ENCODE measurements at places on chromosomes 5 and 9.
A peak's percentile ranks its signal among the peaks of the same experiment; 100 is the strongest.

- no peak for ATAC-seq
These were observed 2352.7 kb downstream of the MAT2B start for GRCh38 chr5:165858118-165858517.

DNA sequence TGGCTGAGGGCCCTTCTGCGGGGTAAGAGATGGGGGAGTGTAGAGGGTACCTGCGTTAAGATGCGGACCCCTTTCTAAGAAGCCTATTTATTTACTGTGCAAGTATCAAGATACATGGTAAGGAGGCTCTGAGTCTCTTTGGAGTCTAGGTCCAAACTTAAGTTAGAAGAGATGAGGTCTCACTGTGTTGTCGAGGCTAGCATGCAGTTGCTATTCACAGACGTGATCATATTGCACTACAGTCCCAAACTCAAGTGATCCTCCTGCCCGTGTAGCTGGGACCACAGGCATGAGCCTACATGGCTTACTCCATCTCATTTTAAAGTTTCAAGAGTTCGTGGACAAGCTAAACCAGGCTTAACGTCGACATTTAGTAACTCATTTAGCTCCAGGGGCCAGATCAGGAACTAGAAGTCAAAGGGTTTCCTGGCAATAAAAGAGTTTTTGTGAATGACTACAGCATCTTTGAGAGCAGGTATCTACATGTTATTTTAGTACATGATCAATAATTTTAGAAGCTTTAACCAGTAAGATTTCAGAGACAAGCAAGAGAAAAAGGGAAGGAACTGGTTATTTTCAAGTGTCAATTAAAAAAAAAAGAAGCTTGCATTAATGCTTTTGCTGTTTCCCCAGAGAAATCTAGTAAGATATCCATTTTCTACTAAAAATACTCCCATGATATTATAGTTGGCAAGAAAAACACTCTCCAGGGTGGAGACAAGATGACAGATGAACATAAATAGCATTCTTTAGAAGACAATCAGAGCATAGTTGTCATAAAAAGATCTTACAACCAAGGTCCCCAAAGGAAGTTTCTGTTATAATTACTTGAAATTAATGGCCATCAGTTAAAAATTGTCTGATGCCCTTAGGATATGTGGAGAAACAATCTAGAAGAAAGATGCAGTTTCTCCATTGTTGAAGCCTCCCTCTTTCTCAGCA lies 141.3 kb downstream of the SCAMP1 start:
- ATAC-seq = no peak

GRCh38 chr5:56673171-56673570 lies 142.2 kb upstream of the MAP3K1 start:
- no peak for ATAC-seq

DNA sequence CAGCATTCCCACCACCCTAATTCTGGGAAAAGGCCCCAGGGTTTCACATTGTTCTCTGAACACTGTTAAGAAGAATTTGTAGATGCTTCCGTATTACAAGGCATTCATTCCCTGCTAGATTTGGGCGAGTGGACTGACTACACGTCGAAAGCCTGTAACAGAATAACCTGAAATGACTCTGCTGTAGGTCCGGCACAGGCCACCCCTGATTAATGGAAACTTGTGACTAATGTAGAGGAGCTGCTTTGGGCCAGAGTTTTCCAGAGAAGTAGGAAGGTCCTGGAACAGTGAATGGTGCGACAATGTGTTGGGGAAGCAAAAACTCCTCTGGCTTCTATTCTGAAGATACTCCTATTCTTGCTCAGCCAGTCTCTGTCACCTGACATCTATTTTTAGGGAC lies 87.6 kb downstream of the NR3C1 start:
- no peak for ATAC-seq

DNA sequence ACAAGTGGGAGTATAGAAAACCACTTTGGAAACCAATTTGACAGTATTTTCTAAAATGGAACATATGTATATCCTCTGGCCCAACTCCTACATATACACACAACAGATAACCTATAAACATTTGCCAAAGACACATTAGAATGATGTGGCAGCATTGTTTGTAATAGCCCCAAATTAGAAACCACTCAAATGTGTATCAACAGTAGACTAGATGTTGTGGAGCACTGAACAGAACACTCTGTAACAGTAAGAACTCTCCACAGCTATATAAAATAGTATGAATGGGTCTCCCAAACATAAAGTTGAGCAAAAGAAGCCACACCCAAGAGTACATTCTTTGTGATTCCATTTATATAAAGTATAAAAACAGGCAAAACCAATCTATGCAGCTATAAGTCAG lies 6.1 kb downstream of the ZNF622 start:
- ATAC-seq = peak; percentile 48

GRCh38 chr5:45454114-45454513 lies 242.1 kb downstream of the HCN1 start:
- no peak for ATAC-seq

DNA sequence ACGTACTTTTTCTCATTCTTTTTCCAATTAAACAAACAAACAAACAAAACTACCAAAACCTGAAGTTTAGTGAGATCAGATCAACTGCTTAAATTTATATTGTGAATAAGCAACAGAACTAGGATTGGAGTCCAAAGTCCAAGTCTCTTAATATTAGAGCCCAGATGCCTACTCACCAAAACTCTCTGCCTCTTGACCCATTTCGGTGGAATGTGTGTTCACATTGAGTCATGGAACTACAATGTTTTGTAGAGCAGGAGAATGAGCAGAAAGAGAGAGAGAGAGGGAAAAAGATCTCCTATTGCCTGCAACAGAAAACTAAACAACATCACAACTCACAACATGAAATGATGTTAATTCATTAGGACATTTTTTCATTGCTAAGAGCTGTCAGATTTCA lies 751.1 kb downstream of the TLR4 start:
- no peak for ATAC-seq

DNA sequence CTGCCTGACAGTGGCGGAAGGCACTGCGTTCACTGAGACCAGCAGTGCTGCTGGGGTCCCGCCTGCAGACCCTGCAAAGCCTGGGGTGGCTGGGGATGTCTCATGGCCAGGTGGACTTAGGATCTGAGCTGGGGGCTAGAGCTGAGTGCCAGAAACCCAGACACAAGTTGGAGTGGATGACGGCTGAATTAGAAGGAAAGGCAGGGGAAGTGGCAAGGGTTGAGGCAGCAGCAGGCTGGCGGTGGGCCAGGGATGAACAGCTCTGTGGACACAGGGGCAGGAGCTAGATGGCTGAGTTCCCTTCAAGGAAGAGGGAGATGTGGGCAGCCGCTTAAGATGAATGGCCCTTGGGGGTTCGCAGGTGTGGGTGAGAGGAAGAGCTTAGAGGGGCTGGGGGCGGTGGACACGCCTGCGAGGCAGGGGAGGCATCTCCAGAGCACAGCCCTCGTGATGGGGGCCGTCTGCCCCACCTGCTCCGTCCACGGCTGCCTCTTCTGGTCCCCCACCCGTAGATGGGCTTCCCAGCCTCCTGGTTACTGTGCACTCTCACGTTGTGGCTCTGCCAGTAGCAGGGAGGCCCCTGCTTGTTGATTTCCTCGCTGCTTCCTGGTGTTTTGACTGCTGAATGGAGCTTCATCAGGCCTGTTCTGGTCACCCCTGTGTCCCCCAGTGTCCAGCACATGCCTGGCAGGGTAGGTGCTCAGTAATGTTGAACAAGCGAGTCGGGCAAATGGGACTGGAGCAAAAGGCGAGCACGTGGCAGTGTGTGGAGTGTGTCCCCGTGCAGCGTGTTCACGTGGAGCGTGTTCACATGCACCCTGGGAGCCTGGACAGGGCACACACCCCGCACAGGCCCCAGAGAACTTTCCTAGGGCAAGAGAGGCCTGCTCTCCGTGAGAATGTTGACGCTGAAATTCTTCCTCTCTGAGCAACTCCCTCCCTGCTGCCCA lies 168.2 kb downstream of the CACNA1B start:
- ATAC-seq = no peak

GRCh38 chr5:97420646-97421045 lies 237.6 kb upstream of the RIOK2 start:
- no peak for ATAC-seq

- peak; percentile 7 for ATAC-seq
These were observed 329 bp downstream of the SYK start for GRCh38 chr9:90801973-90802322.

DNA sequence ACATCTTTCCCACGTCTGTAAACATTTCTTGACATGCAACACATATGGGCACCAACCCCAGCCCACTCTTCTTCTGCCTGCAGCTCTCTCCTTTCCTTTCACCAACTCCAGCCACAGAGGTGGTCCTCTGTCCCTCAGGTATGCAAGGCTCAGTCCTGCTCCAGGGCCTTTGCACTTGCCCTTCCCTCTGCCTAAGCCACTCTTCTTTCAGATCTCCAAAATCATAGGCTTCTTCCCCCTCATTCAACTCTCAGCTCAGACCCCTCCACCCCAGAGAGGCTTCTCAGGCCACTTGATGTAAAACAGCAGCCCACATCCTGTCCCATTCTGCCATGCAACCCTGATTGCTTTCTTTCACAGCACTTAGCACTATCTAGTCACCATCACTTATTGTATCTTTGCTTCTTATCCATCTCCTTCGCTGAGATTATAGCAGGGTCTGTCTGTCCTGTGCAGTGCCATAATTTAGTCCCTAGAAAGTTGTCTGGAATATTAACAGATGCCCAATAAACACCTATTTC lies 3.4 kb downstream of the LIFR start:
- ATAC-seq = no peak

DNA sequence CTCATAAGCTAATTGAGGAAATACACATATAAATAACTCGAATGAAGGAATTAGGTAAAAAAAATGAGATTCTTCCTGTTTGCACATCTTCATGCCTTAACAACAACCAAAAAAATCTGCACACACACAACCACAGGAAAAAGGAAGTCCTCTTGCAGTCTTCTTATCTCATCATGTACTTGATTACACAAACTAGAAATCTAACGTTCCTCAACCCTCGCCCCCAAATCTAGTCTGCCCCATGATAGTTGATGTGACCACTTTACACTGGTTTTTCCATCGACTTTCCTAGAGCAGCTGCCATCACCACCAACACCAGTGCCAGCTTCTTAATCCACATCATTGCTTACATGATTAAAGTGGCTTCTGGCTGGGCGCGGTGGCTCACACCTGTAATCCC lies 31.2 kb upstream of the RNU6ATAC start:
- no peak for ATAC-seq

- no peak for ATAC-seq
These were observed 231.0 kb downstream of the ESM1 start for GRCh38 chr5:54754420-54754819.

DNA sequence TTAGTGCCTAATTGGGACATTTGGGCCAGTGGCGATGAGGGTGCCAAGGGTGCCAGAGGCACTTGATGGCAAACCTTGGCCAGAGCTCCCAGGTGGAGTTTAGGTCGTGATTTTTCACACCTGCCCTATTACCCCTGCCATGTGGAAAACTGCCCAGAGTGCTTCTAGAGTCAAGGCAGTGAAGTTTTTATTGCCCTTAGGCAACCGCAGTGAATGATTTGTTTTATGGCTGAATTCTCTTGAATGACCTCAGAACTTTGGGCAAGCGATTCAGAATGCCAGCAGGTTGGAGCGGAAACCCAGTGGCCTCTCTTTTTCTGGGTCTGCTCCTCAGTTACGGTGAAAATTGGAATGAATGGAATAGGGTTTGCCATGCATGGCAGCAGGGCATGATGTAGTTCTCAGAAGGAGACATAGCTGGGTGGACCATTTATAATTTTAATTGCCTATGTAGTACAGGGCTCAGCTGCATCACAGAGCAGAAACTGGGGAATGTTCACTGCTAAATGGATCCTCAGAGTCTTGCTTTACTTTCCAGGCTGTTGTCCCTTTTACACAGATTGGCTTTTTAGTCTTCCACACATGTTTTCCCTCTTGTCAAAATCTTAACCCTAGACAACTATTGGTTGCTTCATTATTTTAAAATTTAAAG lies 820.0 kb upstream of the SEMA6A start:
- no peak for ATAC-seq

GRCh38 chr9:31335529-31336234 lies 1048.8 kb upstream of the ACO1 start:
- peak; percentile 26 for ATAC-seq

- ATAC-seq = no peak
These were observed 118.9 kb upstream of the LPCAT1 start for GRCh38 chr5:1642621-1643061.

GRCh38 chr9:121464968-121465367 lies 34.7 kb downstream of the GGTA1 start:
- no peak for ATAC-seq

- ATAC-seq = no peak
These were observed 9.8 kb upstream of the EXOC3 start for GRCh38 chr5:432928-433791.

GRCh38 chr9:17837965-17838364 lies 259.1 kb downstream of the SH3GL2 start:
- ATAC-seq = no peak

DNA sequence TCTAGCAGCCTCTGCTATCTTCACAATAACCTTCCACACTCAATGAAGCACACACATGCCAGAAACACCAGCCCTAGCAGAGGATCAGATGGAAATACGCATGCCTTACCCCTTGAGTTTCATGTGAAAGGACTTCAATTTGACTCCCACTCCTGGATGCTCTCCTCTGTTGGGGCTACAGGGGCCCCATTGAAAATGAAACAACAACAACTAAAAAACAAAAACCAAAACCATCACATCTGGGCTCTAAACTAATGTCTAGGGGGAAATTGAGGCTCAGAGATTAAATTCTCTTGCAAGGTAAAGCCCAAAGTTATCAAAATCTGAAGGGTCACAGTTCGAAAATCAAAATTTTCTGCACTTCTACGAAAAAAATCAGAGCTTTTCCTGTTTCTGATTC lies 7.9 kb upstream of the RFESD start:
- ATAC-seq = no peak

- ATAC-seq = no peak
These were observed 98.5 kb downstream of the EBF1 start for GRCh38 chr5:159001247-159001646.

DNA sequence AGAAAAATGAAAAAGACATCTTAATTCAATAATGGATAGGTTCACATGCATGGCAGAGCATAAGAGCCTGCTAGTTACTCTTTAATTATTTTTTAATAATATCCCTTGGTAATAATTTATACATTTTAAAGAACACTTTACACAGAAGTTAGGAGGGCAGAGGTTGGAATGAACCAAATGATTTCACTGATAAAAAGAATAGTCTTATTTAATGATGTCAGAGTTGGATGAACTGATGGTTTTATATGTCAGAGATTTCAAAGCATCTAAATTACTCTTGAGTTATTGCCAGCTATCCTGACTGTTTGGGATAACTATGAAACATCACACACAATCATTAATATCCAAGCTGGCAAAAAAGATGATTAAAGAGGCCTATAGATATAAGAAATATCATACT lies 244.8 kb downstream of the CSNK1G3 start:
- ATAC-seq = no peak

- no peak for ATAC-seq
These were observed 20.4 kb upstream of the UBAP1 start for GRCh38 chr9:34158362-34158869.

GRCh38 chr9:87675906-87676515 lies 49.9 kb upstream of the CTSL start:
- ATAC-seq = no peak

DNA sequence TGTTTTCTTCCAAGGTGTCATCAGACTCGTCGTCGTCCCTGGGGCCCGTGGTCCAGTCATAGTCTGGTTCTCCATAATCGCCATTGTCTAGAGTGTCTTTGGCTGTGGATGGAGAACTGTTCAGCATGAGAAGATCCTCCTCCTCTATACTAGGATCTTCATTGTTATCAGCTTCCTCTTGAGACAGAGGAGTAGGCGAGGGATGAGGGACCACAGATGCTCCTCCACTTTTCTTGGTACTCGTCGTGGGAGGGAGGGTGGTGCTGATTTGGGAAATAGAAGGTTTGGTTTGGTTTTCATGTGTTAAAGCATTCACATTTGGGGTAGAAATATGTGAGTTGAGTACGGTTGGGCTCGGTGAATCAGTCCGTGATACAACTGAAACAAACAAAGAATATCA lies 8.8 kb downstream of the C5orf15 start:
- peak; percentile 43 for ATAC-seq

Data from activated T-helper 17 cell treated with anti-CD3 and anti-CD28 coated beads, Interleukin-2, amount 50 U/mL, for 72 hours (primary cell).